ENCODE measurements at places on chromosomes 7 and 10.
A peak's percentile ranks its signal among the peaks of the same experiment; 100 is the strongest.

GRCh38 chr7:51589111-51589510 is 272.5 kb upstream of the COBL start:
- peak; percentile 23 for DNase-seq

- DNase-seq: no peak
Measured at GRCh38 chr7:130697820-130698219, 11.5 kb upstream of the TSGA13 start.

- DNase-seq: peak; percentile 60
Measured at GRCh38 chr10:60944058-60944909, at the start of gene RHOBTB1. TSS of gene RHOBTB1 (minus strand) at chr10:60944185. CDS start at chr10:60911542, 32,643 bp downstream.

DNA sequence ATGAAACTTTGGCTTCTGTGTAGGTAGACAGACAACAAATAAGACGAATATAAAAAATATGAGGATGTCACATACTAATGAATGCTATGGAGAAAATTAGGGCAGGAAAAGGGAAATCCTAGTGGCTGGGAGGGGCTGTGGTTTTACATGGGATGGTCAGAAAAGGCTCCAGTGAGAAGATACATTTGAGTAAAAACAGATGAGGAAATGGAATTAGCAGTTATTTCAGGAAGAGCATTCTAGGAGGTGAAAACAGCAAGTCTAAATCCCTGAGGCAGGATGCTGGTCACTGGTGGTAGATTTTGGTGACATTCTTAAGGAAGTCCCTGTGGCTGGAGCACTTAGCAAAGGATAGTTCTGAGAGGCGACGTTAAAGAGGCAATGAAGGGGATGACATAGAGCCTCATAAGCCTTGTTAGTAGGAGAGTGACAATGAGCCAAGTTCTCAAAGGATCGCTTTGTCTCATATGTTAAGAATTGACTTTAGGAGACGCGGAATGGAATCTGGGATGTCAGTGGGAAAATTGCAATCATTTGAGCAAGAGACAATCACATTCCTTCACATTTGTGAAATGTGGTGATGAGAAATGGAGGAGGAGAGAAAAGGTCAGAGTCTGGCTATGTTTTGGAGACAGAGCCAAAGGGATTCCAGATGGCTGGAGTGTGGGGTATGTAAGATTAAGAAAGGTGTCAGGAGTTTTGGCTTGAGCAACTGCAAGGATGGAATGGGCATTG is 384.7 kb upstream of the FZD8 start:
- no peak for DNase-seq

GRCh38 chr7:421136-421991 is 98.3 kb downstream of the PDGFA start:
- peak; percentile 91 for DNase-seq

DNA sequence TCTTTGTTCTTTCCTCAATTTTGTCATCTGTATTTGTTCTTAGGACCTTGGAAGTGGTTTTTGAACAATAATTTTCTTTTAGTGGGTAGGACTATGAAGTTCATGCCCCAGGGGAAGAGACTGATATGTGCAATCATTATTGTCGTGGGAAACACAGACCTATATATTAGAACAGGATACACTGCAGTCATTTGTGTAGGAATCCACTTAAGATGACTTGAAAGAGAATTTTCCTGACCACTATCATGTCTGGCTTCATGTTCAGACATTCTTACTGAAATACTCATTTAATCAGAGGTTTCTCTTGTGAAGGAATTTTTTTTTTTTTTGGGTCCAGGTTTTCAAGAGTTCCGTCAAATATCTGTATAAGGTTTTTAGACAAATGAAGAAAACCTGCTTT is 163.6 kb downstream of the SUGCT start:
- no peak for DNase-seq

- DNase-seq: no peak
Measured at GRCh38 chr7:142488842-142489241, 231.0 kb upstream of the PRSS58 start.

All from COR-L47 (cell line).